ENCODE measurements at places on chromosomes 11 and 22.

GRCh38 chr11:10797001-10797400 is 11.7 kb downstream of the EIF4G2 start:
- DNase-seq: no peak

- peak; percentile 75 for DNase-seq
Observed at GRCh38 chr11:118180300-118180703, 3.9 kb upstream of the SCN2B start.

DNA sequence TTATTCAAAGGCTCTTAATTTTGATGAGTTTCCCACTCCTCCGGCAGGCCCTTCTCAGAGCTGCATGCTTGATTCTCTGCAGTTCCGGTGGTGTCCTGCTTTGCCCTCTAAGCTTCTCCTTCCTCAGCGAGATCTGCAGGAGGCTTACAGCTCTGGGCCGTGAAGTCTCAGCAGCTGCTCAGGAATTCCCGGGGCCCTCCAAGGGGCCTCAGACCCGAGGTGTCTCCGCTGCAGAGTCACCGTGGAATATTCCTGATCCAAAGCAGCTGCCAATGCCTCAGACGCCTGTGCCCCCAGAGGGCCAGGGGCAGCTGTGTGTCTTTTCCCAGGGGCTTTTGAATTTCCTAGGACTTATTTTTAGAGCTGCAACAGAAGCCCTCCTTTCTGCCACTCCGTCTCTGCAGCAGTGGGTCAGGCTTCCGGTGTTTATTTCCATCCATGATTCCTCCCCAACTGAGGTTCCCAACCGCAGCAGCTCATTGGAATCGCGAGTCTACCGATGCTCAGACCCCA is 37.2 kb downstream of the RPS6KA4 start:
- no peak for DNase-seq

- DNase-seq: peak; percentile 16
Observed at GRCh38 chr11:25734591-25735211, 597.2 kb upstream of the ANO3 start.

GRCh38 chr11:46363031-46363407 is 15.8 kb downstream of the DGKZ start:
- no peak for DNase-seq

DNA sequence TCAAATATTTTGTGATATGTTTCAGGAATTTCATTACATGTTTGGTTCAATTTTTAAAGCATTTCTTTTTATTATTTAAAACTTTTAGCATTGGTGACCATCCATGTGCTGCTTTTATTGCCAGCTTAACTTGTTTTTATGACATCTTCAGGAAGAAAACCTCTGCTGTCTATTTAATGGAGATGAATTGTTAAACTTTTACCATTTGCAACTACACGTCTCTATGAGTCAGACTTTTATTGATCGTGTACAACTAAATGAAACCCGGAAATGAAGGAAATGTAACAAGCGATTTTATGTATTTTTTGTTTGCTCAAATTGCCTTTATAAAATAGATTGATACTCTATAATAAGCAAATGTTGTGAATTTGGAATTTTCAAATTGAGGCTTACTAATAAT is 113.0 kb downstream of the PTPRJ start:
- DNase-seq: no peak

- no peak for DNase-seq
Observed at GRCh38 chr11:116539836-116540418, 232.9 kb downstream of the BUD13 start.

- no peak for DNase-seq
Observed at GRCh38 chr22:39396797-39397195, 2.8 kb upstream of the TAB1 start.
